ENCODE measurements at places on chromosomes 13 and 19. TPM values are rescaled to one million over a fixed set of nuclear protein-coding genes. Genes with fewer than 3 reads are reported as not detected.

DNA sequence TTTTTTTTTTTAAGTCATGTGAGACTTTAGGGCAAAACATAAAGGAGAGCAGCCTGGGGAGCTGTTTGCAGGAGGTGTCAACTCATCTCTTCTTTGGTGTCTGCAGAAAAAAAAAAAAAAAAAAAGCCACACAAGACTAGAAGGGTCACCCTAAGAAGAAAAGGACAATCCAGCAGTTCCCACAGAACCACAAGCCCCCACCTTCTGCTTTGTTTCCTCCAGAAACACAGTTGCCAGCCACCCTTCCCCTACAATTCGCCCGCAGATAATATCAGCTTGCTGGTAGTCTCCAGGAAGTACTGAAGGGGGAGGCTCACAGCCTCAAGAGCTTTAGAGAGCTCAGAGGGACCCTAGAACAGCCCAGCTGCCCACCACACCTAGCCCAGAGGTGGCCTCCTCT, 22.3 kb upstream of the ZBTB7A start:
- H3K27me3 ChIP-seq, result no peaks in the 10 kb centered on the region
- H3K36me3 ChIP-seq, result peaks cover 4% of the 10 kb centered on the region
- H3K4me3 ChIP-seq, result no peak overlapping the region
- H3K4me1 ChIP-seq, result no peaks in the 10 kb centered on the region

DNA sequence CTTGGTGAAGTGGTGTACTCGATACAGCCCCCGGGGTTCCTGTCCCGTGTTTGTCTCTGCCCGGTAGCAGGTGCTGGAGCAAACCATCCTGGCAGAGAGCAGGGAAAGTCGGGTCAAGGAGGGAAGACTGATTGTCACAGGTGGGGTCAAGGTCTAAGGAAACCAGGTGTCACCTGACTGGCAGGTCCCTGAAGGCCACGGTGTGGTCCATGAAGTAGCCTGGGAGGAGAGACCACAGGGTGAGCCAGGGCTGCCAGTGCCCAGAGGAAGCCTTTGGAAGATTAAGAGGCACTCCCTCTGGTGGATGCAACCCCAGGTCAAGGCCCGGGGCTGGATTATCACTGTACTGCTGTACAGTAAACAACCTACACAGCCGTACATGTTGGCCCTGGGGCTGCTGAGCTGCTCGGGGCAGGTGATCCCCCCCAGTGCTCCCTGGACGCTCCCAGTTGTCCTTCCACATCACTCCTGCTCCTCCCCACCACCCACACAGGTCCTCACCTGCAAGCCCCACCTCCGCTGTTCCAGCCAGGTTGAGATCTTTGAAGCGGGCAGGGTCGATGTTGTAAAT, 6.0 kb upstream of the CCER2 start:
- peaks cover 9% of the 10 kb centered on the region for H3K36me3 ChIP-seq
- H3K4me1 ChIP-seq, result no peaks in the 10 kb centered on the region
- no peaks in the 10 kb centered on the region for H3K27me3 ChIP-seq

OR7D2 gene
- 0.15 TPM for total RNA-seq

LGALS4 gene
- total RNA-seq, result 0.46 TPM

DMWD gene
- total RNA-seq, result 112 TPM
